ENCODE measurements at places on chromosomes 12 and 14. TPM values are rescaled to one million over a fixed set of nuclear protein-coding genes. Genes with fewer than 3 reads are reported as not detected.

DNA sequence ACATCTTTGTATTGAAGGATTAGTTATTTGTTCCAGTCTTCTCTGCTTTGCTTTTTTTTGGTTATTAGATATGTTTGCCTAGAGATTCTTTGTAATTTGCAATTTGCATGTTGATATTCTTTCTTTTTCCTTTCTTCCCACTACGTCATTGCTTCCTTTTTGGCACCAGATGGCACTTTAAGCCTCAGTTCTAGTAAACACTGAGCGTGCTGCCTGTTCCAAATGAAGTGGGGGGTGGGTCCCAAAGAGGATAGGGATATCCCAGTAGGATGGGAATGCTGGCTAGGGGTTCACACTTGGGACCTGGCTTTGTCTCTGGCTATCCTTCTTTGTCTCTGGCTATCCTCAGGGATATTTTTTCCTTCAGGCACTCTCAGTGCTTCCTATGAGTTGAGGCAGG is 17.0 kb downstream of the EAPP start:
- no peak for DNase-seq
- no peaks in the 10 kb centered on the region for H3K4me1 ChIP-seq
- no peak overlapping the region for H3K4me3 ChIP-seq
- no peak overlapping the region for H3K27ac ChIP-seq
- peaks cover 17% of the 10 kb centered on the region for H3K36me3 ChIP-seq

- H3K27ac ChIP-seq, result peak overlapping the region; percentile 13
- peaks cover 3% of the 10 kb centered on the region for H3K27me3 ChIP-seq
- no peak overlapping the region for H3K4me3 ChIP-seq
- H3K36me3 ChIP-seq, result no peaks in the 10 kb centered on the region
Observed at GRCh38 chr14:64645220-64645892, 58.9 kb upstream of the PLEKHG3 start.

The DHRS4 gene
- 19.7 TPM for total RNA-seq

GRCh38 chr12:99390707-99391106 is 256.8 kb upstream of the GARIN6 start:
- no peaks in the 10 kb centered on the region for H3K36me3 ChIP-seq
- H3K4me3 ChIP-seq, result no peak overlapping the region
- no peak overlapping the region for H3K27ac ChIP-seq
- peak; percentile 10 for DNase-seq

DNA sequence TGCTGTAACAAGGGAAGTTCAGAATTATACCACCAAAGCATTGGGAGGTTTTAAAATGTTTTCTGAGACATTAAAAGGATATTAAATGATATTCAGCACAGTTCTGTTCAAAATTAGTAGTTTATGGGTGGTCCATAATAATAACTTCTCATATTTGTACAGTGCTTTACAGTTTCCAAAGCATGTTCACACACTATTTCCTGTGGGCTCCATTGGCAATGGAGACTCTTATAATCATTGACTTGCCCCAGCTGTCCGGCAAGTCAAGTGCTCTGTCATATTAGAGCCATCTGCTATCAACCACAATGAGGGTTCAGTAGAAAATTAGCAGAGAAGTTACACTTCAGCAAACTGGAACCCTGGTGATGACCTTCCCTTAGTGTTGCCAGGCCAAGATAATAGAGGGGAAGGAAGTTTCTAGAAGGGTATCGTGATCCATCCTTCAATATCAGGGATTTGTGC is 526.6 kb upstream of the CCDC196 start:
- H3K27me3 ChIP-seq, result no peaks in the 10 kb centered on the region
- H3K27ac ChIP-seq, result no peak overlapping the region
- peaks cover 5% of the 10 kb centered on the region for H3K4me1 ChIP-seq
- H3K4me3 ChIP-seq, result no peak overlapping the region
- DNase-seq, result no peak

The GSG1 gene
- total RNA-seq, result not detected

- H3K4me1 ChIP-seq, result peaks cover 26% of the 10 kb centered on the region
- no peak overlapping the region for H3K4me3 ChIP-seq
Observed at GRCh38 chr14:22546722-22547071, 42.3 kb downstream of the DAD1 start.

DNA sequence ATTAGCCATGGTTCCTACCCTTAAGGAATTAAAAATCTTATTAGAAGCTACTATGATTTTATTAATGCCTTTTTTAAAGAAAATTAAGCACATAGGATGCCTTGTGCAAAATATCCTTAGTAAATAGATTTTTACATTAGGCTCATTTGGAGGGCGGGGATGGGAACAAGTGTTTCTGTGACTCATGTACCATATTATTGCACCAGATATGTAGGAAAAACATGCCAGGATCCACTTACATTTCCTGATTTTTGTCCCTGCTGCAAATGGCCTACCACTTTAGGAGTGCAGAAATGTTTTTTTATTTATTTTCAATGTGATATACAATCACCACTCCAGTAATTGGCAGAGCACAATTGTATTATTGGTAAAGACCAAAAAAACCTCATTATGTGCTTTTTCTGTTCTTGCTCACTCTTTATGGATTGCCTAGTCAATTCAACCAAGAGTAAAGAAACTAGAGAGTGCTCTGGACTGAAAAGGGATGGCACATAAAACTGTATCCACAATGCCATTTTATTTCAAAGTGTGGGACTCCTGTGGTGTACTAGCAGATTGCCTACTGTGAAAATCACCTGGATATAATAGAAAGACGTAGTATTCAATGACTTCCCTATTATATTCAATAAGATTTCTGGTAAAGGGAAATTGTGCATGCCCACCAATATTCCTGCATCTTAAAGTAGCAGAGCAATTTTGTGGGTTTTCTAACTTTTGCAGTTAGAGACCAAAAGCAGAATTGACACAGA is 86.9 kb downstream of the ANO6 start:
- no peak overlapping the region for H3K27ac ChIP-seq
- peaks cover 10% of the 10 kb centered on the region for H3K36me3 ChIP-seq
- peaks cover 8% of the 10 kb centered on the region for H3K4me1 ChIP-seq
- H3K27me3 ChIP-seq, result no peaks in the 10 kb centered on the region
- no peak for DNase-seq

- H3K4me3 ChIP-seq, result no peak overlapping the region
- H3K27ac ChIP-seq, result no peak overlapping the region
- H3K4me1 ChIP-seq, result peaks cover 5% of the 10 kb centered on the region
- no peaks in the 10 kb centered on the region for H3K36me3 ChIP-seq
- no peak for DNase-seq
Observed at GRCh38 chr14:41397926-41398325, 208.8 kb upstream of the LRFN5 start.

All from neural crest cell (in vitro differentiated cells).